ENCODE measurements at places on chromosomes 2 and 18.

DNA sequence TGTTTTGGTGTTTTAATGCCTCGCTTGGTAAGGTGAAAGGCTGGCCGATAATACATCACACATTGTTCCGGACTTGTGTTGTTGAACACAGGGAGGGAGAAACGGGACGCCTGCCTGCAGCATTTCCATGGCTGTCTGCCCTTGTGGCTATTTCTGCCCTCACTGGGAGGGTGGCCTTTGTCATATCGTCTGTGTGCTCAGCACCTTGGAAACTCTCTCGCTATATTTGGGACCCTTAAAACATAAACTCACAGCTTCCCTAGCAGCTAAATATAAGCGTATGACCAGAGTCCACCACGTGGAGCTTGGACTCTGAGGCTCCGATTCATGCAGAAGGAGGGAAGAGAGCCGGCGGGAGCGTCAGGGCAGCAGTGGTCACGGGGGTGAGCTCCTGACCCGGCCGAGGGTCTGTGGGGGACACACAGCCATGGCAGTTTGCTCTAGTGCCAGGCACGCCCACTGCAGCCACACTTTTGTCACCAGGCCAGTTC is 111.7 kb downstream of the SH3BP4 start:
- no peak for DNase-seq

DNA sequence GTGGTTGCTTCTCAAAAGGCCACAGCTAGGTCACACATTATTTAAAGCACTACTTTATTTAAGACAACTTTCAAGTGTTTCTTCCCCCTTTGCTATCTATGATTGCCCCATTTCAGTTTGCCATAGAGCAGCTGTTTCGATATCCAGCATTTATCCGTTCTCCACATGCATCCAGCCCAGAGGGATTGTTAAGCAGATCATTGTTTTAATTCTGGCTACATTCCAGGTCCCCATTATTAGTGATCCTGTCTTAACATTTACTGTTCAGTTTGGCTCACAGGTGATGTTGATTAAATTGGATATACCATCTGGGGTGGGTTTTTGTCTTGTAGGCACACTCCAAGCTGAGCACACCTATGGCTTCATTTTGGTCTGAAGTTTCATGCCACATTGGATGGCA is 638.7 kb downstream of the ZEB2 start:
- no peak for DNase-seq

- DNase-seq: peak; percentile 35
Observed at GRCh38 chr2:26562811-26563645, 78.1 kb downstream of the CIB4 start.

DNA sequence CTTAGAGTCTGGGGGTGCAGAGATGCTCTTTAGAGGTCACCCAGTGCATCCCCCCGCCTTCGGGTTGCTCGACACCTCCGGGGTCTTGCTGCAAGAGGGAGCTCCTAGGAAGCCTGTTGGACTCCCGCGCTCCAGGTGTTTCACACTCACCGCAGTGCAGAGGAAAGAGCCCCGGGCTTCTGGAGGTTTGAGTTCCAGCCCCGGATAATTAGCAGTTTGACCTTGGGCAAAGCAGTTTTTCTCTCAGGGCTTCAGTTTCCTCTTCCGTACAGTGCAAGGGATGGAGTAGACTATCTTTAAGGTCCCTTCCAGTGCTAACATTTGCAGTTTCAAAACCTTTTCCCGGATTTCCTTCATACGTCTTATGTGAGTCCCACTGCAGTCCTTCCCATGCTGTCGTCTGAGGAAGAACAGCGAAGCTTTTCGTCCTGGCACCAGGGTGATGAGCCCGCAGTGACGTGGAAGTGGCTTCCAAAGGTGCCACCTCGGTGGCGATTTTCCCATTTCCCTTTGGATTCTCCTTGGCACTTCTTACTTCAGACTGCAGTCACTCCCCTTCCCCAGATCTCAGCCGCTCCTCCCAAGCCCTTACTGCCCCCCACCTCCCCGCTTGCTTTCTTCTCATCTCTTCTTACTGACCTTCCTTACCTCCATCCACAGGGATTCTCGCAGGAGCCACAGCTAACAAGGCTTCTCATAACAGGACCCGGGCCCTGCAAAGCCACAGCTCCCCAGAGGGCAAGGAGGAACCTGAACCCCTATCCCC is 585 bp downstream of the PNKD start:
- DNase-seq: no peak

DNA sequence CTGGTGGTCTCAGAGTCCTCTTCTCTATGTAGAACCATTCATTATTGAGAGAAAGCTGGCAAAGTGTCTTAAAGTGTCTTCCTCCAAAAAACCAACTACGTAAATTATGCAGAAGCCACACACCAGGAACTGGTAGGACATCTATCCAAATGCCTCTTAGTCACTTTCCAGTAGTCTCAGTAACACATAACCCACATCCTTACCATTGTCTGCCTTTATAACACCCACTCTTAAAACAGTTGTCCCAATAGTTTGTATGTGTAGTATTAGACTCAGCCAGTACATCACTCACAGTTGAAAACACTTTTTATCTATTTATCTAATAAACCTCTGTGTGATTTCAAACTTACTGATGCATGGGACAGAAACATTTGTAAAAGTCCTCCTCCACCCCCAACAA is 143.6 kb upstream of the HNRNPA3 start:
- no peak for DNase-seq

DNA sequence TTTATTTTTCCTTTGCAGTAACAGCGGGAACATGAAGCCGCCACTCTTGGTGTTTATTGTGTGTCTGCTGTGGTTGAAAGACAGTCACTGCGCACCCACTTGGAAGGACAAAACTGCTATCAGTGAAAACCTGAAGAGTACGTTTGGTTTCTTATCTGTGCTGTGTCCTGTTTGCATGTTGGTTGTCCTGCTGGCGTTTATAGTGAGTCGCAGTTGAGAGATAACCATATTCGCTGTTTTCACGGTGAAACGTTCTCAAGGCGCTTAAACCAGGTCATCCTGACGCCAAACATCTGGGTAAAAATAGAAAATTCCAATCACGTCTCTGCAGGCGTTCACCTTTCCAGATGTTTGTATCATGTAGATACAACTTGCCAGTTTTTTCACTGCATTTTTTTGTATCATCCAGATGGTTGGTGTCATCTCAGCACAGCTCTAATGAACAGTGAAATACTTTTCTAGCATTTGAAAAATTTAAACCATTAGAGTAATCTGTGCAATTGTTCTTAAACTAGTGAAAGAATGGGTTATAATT is 21.2 kb downstream of the CLUL1 start:
- no peak for DNase-seq

DNA sequence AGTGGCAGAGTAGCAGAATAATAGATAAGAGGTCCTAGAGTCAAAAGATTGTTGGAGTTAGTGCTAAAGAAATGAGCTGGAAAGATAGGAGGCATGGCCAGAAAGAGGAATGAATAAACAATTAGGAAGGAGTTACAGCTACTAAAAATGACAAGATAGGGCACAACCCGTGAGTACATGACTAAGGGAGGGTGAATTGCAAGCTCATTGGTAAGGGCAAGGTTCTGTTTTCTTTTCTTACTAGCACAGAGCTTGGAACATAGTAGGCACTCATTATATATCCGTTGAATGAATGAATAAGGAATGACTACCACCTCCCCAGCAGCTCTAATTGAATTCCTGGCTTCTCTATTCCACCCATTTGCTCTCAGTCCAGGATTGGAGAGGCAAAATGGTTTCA is 5.7 kb upstream of the MARCO start:
- no peak for DNase-seq

GRCh38 chr2:24276349-24276899 is 83.9 kb downstream of the ITSN2 start:
- DNase-seq: no peak

- DNase-seq: no peak
Observed at GRCh38 chr2:186187854-186188253, 298.2 kb upstream of the ZC3H15 start.

GRCh38 chr2:189199797-189200196 is 20.2 kb upstream of the COL5A2 start:
- no peak for DNase-seq

GRCh38 chr2:86064006-86064405 is 41.7 kb downstream of the POLR1A start:
- DNase-seq: no peak

GRCh38 chr18:22999212-22999611 is 66.1 kb downstream of the RBBP8 start:
- no peak for DNase-seq

DNA sequence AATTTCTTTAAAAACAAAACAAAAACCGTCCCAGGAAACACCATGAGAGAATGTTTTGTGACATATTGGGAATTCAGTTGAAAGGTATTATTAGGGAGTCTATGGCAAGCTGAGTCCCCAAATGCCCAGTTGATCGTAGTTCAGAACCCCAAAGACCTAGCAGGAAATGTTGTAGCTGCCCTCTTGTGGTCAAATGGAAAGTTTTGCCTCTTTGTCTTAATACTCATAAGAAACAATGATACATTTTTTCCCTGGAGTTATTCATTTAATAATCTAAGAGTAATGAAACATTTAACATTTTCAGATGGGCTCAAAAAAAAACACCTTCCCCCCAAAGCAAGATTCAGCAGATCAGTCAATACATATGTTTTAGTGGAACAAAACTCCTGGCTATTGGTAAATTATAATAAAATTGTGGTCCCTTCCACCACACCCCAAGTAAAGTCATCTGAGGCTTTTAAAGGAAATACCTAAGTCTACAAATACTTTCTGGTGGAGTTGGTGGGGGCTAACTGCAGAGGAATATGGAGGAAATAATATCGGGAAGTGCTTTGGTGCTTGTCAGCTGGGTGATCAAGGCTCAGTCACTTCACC is 37.8 kb upstream of the EFEMP1 start:
- DNase-seq: peak; percentile 43

- no peak for DNase-seq
Observed at GRCh38 chr2:198376677-198377076, 572.3 kb downstream of the PLCL1 start.

DNA sequence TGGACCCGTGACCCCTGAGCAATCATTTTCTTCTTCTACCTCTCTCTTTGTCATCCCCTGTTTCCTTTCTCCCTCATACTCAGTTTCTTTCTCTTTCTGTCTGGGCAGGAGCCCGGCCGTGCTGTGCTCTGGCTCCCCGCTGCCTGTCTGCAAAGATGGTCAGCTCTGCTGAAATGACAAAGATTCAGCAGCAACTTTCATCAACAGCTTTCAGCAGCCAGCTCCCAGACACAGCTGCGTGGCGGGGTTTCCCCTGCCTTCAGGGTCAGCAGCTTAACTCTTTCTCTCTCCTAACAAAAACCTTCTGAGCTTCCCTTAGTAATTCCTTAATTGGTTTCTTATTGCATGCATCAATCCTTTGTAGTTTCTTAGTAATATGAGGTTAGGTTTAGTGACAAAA is 1234.4 kb downstream of the CNTNAP5 start:
- DNase-seq: no peak

DNA sequence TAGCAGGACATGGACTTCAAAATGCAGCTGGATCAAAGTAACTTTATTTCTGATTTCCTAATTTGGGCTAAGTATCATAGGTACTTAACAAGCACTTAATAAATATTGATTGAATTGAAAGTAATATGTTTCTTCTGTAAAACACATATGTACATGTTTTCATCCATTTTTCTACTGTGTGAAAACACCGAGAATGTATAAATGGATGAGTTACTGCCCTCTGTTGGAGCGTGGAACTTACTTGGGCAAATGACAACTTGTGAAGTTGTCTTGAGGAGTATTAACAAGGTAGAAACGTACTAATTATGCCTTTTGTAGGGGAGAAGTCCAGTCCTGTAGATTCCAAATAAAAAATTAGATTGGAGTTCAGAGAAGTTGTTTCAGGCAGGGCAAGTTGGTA is 87.2 kb downstream of the PHLPP1 start:
- DNase-seq: no peak

DNA sequence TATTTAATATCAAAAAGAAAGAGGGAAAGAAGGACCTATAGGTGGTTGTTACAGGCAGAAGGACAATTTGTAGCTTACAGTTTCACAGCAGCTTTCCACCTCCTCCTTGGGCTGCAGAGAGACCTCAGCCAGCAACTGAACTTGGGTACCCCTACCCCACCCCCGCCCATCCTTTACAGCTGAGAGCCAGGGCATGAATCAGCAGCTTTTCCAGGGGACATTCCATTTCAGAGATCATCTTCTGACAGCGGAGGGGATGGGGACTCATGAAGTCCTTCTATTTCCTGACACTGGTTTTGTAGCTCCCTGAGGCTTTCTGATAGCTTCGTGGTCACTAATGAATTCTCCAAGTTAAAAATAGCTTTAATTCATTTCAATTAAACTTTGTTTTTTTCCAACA is 96.4 kb downstream of the ITGB1BP1 start:
- no peak for DNase-seq

- peak; percentile 29 for DNase-seq
Observed at GRCh38 chr18:9971313-9971920, 57.6 kb downstream of the VAPA start.

DNA sequence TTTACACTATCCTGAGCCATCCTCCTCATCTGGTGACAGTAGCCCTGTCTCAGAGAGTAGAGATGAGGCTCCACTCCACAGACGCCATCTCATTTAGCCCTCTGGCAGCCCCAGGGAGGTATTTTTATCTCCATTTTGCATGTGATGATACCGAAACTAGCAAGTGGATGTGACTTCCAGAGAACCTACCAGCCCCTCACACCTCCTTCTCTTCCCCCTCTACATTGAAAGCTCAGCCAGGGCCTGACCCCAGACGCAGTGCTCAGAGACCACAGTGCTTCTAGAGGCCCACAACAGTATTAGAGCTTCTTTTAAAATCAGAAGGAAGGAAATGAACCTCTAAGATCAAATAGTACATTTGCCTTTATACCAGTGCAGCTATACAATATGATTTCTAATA is 8.3 kb downstream of the GYPC start:
- DNase-seq: no peak

DNA sequence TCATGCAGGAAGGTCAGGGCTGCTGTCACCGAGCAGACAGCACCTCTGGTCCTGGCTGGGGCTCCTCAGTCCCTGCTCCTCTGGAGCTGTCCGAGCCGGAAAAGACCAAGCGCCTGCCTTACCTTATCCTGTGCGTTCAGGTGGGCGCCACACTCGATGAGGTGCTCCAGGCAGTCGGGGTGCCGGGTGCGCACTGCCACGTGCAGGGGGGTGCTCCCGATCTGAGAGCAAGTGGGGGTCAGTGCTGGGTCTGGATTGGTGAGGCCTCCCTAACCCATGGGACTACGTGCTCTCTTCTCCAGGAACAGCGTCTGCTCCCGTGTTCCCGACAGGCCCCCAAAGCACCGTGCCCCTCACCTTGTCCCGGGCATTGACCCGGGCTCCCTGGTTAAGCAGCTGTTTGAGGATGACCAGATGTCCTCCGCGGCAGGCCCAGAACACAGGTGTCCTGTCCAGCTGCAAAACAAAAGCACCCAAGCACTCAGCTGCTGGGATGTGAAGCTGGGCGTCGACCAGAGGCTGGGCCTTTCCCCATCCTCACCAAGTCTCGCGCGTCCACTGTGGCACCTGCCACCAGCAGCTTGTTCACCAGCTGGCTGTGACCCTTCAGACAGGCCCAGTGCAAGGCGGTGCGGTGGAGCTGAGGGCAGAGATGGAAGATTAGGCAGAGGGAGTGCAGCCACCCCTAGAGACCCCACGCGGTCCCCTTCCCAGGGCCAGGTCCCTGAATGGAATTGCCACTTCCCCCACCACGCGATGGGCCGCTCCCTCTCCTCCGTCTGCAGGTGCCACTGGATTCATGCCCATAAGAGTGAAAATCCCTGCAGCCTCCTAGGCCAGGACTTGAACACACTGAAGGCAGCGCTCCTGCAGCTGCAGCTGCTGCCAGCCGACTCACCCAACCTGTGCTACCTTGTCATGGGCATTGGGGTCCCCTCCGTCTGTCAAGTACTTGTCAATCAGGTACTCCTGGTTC is 3.7 kb downstream of the ANKRD23 start:
- DNase-seq: no peak

- no peak for DNase-seq
Observed at GRCh38 chr2:206958261-206958660, 18.9 kb downstream of the CPO start.

All from A549 (cell line).